Hair follicular keratinocyte (primary cell): ENCODE measurements at places on chromosomes 3 and 15. TPM values are rescaled to one million over a fixed set of nuclear protein-coding genes. Genes with fewer than 3 reads are reported as not detected.

Gene SLC51A
- not detected in 2 replicates for total RNA-seq

Gene MESP2
- 1.4 and 1.7 TPM in 2 replicates for total RNA-seq

Gene CLPX
- 19.1 and 19.2 TPM in 2 replicates for total RNA-seq

Gene GP5
- total RNA-seq: not detected in 2 replicates

Gene ITIH4
- total RNA-seq: 1.2 and 1.7 TPM in 2 replicates

Gene SLC6A20
- not detected in 2 replicates for total RNA-seq

Gene CELSR3
- total RNA-seq: 1.0 and 1.1 TPM in 2 replicates

Gene SST
- not detected in 2 replicates for total RNA-seq

Gene SENP8
- 2.3 and 2.4 TPM in 2 replicates for total RNA-seq

Gene ARPIN
- 7.6 and 11.9 TPM in 2 replicates for total RNA-seq

Gene ATP2B2
- not detected in 2 replicates for total RNA-seq

Gene CNTN6
- not detected in 2 replicates for total RNA-seq

Gene SYNPR
- total RNA-seq: not detected in 2 replicates

Gene SCAANT1
- total RNA-seq: not detected in 2 replicates

Gene ACOX2
- 0.39 and 1.1 TPM in 2 replicates for total RNA-seq

Gene GREM1
- 0.39 and 1.6 TPM in 2 replicates for total RNA-seq

Gene MAPKAPK3
- total RNA-seq: 113 and 116 TPM in 2 replicates

Gene TUSC7
- total RNA-seq: not detected in 2 replicates

Gene KNG1
- not detected in 2 replicates for total RNA-seq

Gene GOLGA6A
- not detected in 2 replicates for total RNA-seq

Gene LTF
- not detected in 2 replicates for total RNA-seq

Gene TMEM158
- 3.0 and 4.3 TPM in 2 replicates for total RNA-seq

Gene PRSS50
- total RNA-seq: not detected in 2 replicates

Gene SCN11A
- total RNA-seq: not detected in 2 replicates

Gene FBLN2
- 0.86 and 2.3 TPM in 2 replicates for total RNA-seq
